Liver (tissue), 10 donors: ENCODE measurements at places on chromosomes 5 and 9. TPM values are rescaled to one million over a fixed set of nuclear protein-coding genes. Genes with fewer than 3 reads are reported as not detected.

DNA sequence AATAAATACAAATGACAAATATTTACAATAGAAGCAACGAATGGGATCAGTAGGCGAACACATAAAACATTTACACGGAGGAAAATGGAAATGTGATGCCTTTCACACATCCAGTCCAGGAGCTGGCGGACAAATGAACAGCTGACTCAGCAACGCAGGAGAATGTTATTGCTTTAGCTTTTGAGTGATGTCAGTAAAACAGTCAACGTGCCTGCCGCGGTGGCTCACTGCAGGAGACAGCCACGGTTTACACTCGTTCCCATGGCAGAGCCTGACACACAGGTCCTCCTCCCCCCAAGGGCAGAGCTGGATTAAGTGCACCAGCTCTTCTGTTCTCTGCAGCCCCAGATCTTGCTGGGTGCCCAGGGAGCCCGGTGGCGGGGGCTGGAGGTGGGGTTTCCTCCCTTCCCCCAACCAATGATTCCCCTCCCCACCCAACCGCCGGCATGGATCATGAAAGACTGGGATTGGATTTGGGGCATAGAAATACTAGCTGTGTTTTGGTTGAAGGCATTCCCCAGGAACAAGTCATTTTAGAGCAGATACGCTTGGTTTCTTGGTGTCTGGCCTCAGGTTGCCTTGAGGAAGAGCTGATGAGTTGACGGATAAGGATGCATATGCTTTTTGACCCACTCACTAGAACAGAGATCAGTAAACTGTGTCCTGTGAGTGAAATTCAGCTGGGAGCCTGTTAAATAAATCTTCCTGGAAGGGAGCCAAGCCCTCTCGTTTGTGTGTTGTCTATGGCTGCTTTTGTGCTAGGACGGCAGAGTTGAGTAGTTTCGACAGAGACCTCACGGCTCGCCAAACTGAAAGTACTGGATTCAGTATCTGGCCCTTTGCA, 12.5 kb downstream of the STC2 start:
- no peak for DNase-seq

DNA sequence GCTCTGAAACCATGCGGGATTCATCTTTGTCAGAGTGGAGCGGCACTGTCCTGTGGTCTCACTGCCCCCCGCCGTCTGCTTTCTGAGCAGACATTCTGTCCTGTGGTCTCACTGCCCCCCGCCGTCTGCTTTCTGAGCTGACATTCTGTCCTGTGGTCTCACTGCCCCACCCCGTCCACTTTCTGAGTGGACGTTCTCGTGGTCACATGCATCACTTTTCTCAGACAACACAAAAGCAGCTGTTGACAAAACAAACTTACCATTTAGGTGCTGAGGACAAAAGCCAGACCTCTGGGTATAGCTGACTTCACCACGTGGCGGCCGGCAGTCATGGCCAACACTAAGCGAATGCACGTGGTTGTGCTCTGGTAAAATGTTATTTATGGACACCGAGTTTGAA, 2.8 kb downstream of the LRRC14B start:
- no peak for DNase-seq

DNA sequence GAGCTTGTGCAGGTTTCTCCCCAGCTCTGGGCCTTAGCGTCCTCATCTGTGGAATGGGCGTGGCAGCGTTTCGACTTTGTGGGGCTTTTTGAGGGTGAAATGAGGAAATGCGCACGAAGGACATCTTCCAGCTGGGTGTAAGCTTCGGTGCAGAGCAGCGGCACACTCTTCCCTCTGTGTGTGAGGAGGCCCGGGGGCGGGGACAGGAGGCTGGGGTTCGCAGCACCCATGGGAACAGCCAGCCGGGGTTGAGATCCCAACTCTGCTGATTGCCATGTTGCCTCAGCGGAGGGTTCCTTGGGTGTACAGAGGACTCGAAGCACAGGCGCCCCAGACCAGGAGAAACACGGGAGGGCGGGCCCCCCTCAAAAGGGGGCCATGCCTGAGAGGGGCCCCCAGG, 265.6 kb downstream of the NSG2 start:
- DNase-seq = no peak

GRCh38 chr5:579746-580366, 32.3 kb upstream of the CEP72 start:
- DNase-seq = no peak

DNA sequence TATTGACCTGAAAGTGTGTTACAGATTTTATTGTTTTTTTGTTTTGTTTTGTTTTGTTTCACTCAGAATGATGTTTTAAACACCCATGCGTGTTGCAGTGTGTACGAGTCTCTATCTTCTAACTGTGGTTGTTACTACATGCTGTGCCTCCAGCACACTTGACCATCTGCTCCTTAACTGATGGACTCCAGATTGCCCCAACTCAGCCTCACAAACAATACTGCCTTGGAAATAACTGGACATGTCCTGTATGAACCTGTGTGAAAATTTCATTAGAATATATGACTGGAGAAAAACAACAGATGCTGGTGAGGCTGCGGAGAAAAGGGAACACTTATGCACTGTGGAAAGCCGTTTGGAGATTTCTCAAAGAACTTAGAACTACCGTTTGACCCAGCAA, 68.7 kb upstream of the HAND1 start:
- DNase-seq = no peak

DNA sequence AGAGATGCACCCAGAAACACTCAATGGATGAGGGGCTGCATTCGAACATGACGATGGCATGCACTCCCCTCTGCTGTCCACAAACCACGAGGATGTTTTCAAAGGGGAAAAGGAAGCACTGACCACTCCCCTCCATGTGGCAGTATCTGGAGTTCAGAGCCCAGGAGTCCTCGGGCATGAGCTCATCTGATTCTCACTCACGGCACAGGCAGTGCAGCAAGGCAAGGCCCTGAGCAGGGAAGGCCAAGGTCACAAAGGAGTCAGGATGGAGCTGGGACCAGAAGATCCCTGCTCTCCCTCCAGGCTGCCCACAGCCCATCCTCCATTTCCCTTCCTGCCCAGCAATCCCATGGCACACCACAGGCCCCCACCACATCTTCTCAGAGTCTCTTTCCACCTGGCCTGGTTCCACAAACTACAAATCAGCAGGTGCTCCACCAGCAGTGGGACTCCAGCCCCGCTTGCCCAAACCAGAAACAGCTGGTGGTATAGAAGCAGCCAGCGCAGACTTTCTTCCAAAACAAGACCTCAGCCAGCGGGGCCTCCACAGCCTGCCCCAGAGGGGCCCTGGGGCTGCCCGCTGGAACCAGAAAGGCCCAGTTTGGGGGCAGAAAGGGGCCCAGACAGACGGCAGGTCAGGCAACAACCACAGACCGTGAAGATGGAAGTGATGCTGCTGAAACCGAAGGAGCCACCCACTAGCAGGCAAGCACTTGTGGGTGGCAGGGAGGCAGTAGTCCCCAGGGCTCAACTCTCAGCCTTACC, 12.2 kb downstream of the TNIP1 start:
- DNase-seq = no peak

DNA sequence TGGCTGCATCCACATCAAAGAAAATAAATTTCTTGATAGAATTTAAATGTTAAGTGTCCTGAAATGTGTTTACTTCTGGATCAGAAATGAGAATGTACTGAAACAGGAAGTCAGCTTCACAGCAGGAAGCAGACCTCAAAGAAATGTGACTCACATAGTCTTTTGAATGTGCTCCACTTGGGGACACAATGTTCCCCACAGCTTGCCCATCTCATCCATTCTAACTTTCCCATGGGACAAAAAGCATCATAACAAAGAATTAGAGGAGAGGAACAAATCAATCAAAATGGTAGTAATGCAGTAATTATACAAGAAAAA, 85.7 kb downstream of the GRAMD2B start:
- no peak for DNase-seq

- DNase-seq = no peak
Observed at GRCh38 chr9:122126331-122127261, 33.0 kb downstream of the NDUFA8 start.

DNA sequence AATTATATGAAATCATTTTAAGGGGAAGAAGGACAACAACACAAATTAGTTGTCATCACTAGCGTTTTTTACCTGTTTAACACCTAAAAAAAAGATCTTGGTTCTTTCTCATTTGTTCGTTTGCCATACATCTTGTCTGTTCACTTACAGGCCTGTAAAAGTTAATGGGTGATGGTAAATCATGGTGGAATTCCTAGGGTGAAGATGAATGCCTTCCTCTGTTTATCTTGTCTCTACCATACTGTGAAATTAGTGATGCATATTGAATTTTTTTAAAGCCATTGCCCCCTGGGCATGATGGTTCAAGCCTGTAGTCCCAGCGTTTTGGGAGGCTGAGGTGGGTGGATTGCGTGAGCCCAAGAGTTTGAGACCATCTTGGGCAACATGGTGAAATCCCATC, 46.6 kb downstream of the LRRTM2 start:
- no peak for DNase-seq

DNA sequence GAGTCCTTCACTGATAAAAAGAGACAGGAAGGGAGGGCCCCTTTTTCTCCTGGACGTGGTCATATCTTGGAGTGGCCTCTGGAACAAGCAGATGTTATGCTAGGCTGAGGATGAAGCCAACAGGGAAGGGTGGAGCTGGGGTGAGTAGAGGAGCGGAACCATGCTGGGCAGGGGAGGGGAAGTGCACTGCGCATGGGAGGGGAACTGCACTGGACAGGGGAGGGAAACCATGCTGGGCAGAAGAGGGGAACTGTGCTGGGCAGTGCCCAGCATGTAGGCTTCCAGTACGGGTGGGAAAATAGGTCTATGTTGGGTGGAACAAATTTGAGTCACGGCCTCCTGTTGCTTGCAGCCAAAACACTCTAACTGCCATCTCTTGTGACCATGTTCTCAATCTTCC, 19.3 kb upstream of the IRX4 start:
- no peak for DNase-seq

Gene GALNT10
- polyA plus RNA-seq = 1.1 TPM

Gene SPARC
- 269 TPM for polyA plus RNA-seq
